Calu3 (cell line): ENCODE measurements at places on chromosomes 2 and 18. TPM values are rescaled to one million over a fixed set of nuclear protein-coding genes. Genes with fewer than 3 reads are reported as not detected.

DNA sequence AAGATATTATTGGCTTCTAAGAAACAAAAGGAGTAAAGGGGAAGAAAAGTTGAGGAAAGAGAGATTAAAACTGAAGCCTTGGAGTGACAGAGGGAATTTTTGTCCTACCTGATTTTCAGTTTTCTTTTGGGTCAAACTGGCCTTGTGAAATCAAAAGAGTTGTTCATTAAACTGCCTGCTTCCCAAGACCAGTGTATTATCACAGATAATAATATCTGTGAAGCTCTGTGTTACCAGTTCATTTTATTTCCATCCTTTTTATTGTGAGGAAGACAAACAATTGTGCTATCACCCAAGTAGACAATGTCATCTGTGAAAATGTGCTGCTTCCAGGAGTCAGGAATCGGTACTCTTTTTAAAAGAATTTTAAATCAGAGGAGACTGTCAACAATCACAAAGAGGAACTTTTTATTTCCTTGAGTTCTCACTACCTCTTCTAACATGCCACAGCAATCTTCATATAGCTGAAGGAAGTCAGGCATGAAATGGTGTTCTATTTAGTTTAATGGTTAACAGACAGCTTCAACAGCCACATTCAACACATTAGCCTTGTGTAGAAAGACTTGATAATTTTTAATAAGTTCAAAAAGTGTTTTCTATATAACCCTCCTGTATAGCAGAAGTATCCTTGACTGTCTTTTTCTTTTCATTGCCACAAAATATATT is 554.8 kb downstream of the PIK3C3 start:
- no peak for DNase-seq

- no peak for DNase-seq
Observed at GRCh38 chr18:13725566-13726231, 659 bp downstream of the FAM210A start.

- no peak for DNase-seq
Observed at GRCh38 chr2:239608723-239609122, 207.9 kb upstream of the HDAC4 start.

GRCh38 chr2:57333221-57333620 is 713.4 kb upstream of the VRK2 start:
- DNase-seq = no peak

GRCh38 chr2:189613650-189614420 is 33.2 kb upstream of the SLC40A1 start:
- no peak for DNase-seq

GRCh38 chr2:60569680-60570111 is 16.2 kb upstream of the BCL11A start:
- no peak for DNase-seq

DNA sequence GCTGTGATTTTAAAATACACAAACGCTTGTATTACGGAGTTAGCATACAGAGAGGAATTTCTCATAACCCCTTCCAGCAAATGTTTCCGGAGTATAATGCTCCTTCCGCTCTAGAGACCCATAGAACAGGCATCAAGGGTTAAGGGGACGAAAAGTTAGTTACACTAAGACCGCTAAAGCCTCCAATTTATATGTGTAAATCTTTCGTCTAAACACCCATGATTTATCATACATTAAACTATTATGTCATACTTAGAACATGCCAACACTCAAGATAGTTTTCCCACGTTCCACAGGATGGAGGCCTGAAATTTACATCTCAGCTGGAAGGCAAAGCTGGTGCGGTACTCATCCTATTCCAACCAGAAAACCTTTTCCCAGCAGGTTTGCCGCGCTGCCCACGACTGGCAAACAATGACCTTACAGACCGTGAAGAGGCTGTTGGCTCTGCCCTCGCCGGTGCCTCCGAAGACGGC is 650 bp downstream of the ORMDL1 start:
- no peak for DNase-seq

- no peak for DNase-seq
Observed at GRCh38 chr2:72755647-72756423, 70.0 kb downstream of the EXOC6B start.

- no peak for DNase-seq
Observed at GRCh38 chr2:30826481-30826880, 19.2 kb upstream of the CAPN13 start.

GRCh38 chr2:176074919-176075425 is 8.8 kb downstream of the EVX2 start:
- DNase-seq = no peak

ADCY3 gene
- total RNA-seq = 57.6 and 63.7 TPM in 2 replicates

ELOA2 gene
- not detected in 2 replicates for total RNA-seq
